ENCODE measurements at places on chromosomes 2 and 18.

DNA sequence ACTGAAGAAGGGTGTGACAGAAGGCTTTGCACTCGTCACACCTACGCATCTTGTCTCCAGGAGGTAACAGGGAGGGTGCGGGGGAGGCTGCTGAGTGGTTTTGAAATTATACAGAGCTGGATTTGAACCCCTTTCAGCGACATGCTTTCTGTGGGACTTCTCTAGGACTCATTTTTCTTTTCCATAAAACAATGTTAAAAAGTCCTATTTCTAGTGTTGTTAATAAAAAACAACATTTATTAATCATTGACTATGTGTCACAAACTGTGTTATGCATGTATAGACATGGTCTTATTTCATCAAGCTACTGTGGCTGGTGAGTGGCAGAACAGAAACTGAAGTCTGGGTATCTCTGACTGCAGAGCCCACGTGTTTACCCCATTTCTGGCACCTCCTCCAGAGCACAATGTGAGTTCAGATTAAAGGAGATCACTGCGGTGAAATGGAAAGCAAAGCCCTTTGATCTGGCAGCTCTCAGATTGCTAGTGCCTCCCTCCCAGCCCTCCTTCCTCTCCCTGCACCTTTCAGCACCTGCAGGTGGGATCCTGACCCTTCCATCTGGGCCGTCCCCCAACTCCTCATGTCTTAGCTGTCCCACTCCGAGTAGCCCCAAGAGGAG, 315.5 kb upstream of the MYT1L start:
- DNase-seq, result no peak

- DNase-seq, result no peak
Measured at GRCh38 chr18:63237881-63238692, 81.5 kb downstream of the BCL2 start.

DNA sequence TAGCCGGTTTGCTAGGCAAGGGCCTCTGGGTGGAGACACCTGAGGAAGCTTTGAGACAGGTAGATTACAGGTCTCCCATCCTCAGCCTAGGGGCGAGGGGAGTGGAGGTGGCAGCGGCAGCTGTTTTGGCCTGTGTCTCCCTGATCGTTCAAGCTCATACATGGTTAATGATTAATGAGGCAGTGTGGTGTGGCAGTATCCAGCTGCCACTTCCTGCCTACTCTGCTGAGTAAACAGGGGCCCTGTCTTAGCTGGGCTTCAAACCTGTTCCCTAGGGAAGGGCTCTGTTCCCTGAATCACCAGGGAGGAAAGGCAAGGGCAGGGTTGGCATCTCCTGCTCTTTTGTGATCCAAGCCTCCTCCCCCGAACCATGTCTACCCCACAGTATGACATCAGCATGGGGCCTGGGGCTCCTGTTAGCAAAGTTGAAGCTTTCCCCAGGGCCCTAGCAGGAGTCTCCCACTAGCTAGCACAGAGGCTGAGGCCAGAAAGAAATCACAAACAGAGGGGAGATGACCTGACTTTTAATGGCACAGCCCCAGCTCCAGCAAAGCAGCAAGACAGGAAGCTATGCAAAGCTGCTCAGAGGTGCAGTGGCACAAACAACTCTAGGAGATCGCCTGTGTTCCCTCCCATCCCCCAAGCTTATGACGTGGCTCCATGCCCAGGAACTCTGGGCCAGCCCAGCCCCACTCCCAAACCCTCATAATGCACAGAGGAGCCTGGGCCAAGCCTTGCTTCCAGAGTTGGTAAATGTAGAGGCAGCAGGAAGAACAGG, 3.7 kb upstream of the TUBA4B start:
- DNase-seq, result peak; percentile 48

- DNase-seq, result peak; percentile 26
Measured at GRCh38 chr2:96763511-96764252, 3.0 kb downstream of the CNNM4 start.

Data from erythroblast (primary cell).